ENCODE measurements at places on chromosomes 5 and 9.
A peak's percentile ranks its signal among the peaks of the same experiment; 100 is the strongest.

DNA sequence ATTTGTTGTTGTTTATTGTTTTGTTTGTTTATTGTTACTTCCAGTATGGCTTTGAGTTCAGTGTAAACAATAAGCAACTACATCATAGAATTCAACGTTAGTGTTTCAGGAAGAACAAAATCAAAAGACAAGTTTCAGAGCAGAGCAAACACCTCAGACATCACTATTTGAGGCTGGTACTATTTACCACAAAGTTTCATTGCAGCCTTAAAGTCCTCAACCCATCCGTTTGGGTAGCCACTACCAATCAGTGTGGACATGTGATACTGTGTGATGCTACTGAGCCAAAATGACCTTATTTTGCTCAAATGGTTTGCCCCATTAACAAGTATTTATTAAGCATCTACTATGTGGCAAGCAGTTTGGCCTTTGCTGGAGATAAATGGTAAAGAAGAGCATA, 458.5 kb upstream of the PTGER4 start:
- no peak for DNase-seq

GRCh38 chr9:87657190-87657589, 68.7 kb upstream of the CTSL start:
- no peak for DNase-seq

- DNase-seq, result no peak
Measured at GRCh38 chr9:20659474-20659967, 24.5 kb upstream of the FOCAD start.

DNA sequence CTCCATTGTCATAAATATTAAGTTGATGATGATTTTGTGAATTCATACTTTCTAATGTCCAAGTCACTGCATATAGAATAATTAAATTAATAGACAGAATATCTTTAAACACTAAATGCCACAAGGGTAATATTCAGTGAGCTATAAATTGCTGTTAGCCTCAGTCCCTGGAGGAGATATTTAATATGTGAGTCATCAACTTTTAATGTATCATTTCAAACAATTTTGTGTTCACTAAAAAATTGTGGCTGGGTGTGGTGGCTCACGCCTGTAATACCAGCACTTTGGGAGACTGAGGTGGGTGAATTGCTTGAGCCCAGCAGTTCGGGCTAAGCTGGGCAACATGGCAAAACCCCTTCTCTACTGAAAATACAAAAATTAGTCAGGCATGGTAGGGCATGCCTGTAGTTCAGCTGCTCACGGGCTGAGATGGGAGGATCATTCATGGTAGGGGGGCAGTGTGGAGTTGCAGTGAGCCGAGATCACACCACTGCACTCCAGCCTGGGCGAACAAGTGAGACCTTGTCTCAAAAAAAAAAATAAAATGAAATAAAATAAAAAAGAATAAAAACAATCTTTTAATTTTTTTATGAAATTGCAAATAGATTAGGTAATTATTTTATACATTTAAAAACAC, 717.3 kb upstream of the CHD1 start:
- DNase-seq, result no peak

- DNase-seq, result peak; percentile 52
Measured at GRCh38 chr9:35051069-35051967, 21.1 kb downstream of the VCP start.

DNA sequence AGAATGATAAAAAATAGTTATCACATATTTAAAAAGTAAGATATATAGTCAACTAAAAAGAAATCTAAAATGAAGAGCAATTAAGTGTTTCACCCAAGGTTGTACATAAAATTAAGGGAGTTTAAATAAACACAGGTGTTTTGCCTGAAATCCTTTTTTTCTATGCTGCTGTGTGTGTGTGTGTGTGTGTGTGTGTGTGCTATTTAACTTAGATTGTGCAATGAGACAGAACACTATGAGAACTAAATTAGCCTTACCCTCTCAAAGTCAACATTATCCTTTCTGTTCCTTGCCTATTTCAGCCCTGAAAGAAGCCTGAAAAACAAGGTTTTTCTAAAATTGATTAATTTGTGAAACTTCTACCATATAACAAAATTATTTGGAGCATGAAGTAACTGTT, 516.2 kb downstream of the ELAVL2 start:
- no peak for DNase-seq

DNA sequence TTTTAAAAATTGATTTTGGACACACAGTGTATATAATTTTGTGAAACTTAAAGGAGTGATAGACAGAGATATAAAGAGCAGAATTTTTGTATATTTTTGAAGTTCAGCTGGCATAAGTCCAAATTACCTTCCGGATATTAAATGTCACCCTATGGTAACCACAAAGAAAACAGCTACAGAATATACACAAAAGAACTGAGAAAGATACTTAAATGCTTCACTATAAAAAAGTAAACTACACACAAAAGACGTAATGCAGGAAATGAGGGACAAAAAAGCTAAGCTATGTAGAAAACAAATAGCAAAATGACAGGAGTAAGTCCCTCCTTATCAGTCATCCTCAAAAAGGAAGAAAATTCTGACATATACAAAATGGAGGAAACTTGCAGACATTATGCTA, 29.4 kb downstream of the HACD4 start:
- no peak for DNase-seq

GRCh38 chr5:124521461-124522230, 224.8 kb downstream of the ZNF608 start:
- DNase-seq, result no peak

GRCh38 chr9:107733523-107733894, 243.9 kb upstream of the KLF4 start:
- peak; percentile 56 for DNase-seq

DNA sequence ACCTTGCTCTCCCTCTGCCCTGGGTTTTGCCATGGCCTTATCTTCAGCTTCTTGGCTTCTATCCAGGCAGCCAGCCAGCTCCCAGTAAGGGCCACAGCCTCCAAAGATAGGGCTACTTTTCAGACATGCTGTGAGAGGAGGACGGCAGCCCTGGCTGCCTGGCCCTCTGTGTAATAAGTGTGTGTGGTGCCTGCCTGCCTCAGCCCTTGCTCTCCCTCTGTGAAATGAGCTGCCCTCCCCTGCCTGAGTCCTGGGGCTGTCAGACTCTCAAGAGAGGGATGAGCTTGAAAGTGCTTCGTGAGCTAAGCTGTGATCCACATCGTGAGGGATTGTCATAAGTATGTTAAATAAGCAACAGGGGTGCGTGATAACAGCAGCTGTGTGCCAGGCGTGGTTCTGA, 8.1 kb downstream of the NDST1 start:
- peak; percentile 59 for DNase-seq

DNA sequence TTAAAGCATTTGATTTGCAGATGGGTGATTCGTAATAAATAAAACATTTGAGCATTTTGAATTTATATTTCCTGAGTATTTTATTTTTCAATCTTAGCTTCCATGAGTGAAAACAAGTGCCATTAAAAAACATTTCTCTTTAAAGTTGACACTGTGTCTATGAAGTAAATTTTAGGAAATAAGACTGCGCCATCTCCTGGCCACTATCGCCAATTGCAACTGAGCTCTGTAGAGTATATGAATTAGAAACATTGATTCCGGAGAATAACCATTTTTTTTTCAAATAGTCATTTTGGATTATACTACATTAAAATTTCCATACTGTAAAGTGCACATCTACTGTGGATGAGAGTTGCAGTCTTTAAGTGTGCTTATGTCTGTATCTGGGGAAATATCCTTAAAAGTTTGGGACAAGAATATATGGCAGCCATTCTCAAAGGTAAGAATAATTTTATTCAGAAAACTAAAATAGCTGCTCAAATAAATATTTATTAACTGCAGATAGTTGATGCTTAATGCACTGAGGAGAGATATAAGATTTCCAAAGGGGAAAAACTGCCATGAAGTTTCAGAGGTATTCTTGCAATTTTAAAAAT, 5.9 kb downstream of the DMRTA1 start:
- DNase-seq, result peak; percentile 12

DNA sequence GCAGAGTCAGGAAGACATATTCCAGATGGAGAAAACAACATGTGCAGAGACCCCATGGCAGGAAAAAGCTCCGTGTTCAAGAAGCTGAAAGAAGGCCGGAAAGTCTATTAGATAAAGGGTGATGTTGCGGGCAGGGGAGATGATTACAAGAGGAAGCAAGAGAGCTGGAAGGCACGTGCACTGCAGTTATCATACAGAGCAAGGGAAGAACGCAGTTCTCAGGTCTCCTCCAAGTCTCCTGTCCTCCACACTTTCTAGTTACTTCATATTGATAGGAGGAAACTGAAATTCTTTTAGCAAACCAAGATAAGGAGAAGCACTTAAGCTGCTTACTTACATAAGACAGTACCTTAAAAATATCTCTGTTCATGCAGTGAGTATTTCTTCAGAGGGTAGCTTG, 58.3 kb upstream of the PLPP6 start:
- DNase-seq, result no peak

- DNase-seq, result no peak
Measured at GRCh38 chr9:107669422-107669821, 179.9 kb upstream of the KLF4 start.

- DNase-seq, result no peak
Measured at GRCh38 chr5:168984135-168984675, 316.7 kb downstream of the SLIT3 start.

- no peak for DNase-seq
Measured at GRCh38 chr9:130487500-130487899, 42.7 kb downstream of the ASS1 start.

DNA sequence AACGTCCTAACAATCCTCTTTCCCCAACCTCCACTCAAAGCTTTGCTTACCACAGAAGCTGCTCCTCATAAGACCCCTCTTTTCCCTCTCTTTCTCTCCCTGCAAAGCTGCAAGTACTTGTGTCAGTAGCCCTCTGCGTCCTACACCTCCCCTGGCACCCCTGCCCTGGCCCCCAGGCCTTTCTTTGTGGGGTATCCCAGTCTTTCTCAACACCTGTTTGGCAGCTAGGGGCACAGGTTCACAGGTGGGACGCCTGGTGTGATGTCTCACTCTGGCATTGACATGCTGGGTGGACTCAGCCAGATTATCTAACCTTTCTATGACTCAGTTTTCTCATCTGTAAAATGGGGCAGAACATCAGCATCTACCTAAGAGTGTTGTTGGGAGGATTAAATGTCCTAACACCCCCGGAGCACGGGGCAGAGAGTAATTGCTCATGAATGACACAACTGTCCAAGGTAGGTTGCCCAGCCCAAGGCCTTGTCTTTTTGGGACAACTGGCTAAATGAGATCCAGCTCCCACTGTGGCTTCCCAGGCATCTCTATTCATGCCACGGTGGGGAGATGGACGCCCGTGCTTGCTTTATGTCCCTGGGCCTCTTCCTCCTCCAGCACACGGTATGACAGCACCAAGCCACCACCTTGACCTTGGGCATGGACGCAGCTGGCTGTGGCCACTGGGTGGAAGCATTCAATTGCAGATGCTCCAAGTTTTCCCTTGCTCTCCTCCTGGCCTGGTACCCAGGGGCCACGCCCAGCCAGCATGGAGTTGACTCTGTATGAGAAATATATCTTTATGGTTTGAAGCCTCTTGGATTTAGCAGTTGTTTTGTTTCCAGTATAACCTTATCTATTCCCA, 190.4 kb downstream of the RGS3 start:
- DNase-seq, result no peak

DNA sequence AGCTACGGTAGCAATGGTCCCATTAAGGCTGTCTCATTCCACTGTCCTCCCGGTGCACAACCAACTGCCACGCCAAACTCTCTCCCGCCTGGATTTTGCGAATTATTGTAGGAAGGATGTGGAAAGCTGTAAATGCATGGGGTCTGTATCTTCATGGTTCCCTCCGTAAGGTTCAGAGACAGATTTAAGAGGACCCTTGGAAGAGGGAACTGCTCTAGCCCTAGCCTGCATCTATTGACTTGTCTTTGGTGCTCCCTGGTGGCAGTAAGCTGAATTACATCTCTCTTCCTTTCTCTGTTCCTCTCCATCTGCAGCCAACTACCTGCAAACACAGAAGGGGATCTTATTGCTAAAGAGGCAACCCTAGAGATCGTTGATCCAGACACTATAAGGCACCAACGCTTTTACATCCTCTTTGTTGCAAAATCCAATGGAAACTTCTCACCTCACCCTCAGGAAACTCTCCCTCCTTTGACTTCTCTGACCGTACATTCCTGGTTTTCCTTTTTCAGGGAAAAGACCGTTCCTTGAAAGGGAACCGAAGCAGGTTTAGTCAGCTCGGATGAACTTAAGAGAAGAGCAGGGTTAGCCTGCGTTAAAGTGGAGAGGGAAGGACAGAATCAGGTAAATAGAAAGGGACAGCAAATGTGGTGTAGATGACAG, 11.9 kb downstream of the CAPSL start:
- DNase-seq, result peak; percentile 69

- DNase-seq, result no peak
Measured at GRCh38 chr5:4023091-4023752, 427.6 kb downstream of the IRX1 start.

DNA sequence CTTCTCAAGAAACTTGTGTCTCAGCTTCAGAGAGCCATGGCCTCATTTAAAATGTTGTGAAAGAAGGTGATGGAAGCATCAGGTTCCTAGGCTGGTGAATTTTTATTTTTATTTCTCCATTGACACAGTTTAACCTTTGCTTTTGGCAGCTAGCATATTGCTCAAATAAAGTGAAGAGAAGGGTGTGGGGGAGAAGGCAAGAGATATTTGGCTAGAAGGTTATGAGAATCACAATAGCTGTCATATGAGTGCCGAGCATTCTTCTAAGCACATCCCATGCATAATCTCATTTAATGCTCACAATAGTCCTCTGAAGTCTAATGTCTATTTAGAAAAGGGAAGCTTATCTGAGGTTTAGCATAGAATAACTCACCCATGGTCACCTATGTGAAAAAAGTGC, 43.1 kb downstream of the GRIA1 start:
- DNase-seq, result no peak

- DNase-seq, result no peak
Measured at GRCh38 chr9:116928289-116928688, 241.2 kb downstream of the TRIM32 start.

DNA sequence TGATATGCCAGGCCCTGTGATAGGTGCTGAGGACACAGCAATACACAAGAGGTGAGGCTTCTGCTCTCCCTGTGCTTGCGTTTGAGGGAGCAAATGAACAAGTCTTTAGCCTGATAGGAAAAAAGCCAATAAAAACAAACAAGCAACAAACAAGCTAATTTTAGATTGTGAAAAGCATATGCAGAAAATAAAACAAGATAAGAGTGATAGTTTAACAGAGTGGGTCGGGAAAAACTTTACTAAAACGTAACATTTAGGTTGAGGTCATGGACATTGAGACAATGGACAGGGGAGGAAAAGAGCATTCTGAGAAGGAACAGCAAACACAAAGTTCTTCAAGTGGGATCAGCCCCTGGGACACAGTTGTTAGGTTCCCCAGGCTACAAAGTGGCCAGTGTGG, 4.3 kb downstream of the SMIM3 start:
- DNase-seq, result no peak

- no peak for DNase-seq
Measured at GRCh38 chr5:97049175-97049574, 93.2 kb downstream of the LIX1 start.

GRCh38 chr5:5005353-5005752, 134.8 kb upstream of the ADAMTS16 start:
- DNase-seq, result no peak

- DNase-seq, result no peak
Measured at GRCh38 chr9:104503440-104503839, 623 bp upstream of the OR13F1 start.

GRCh38 chr9:137820161-137820855, 57.3 kb upstream of the CACNA1B start:
- no peak for DNase-seq

All from AG20443 (cell line).